ENCODE measurements at places on chromosomes 16 and 17.
A peak's percentile ranks its signal among the peaks of the same experiment; 100 is the strongest.

DNA sequence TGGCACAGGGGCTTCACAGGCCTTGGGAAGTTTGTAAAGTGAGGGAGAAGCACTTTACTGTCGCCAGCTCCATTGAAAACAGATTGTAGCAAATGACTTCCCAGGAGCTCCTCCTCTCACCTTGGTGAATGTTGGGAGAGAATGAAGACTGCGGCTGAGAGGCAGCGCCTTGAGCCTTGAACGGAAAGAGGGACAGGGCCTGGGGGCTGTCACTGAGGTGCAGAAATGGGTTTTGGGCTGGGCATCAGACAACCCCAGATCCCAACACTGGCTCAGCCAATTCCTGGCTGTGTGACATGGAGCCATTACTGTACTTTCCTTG lies 603 bp upstream of the MRTFB start:
- DNase-seq: no peak

DNA sequence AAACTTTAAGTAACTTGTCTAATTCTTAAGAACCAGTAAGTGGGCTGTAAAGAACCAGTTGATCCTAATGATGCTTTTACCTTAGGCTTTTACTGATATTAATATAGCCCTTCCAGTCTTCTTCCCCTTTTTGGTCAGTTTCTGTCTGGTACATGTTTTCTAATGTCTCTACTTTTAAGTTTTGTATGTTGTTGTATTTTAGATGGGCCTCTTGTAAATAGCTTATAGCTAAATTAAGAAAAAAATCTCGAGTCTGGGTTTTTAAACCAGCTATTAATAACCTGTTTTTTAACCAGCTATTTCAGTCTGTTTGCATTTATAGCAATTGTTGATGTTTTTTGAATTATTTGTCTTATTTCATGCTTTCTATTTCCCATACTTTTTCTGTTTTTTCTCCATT lies 79.0 kb downstream of the PITPNC1 start:
- DNase-seq: no peak

GRCh38 chr16:2194166-2194834 lies 2.1 kb downstream of the CASKIN1 start:
- peak; percentile 49 for DNase-seq

DNA sequence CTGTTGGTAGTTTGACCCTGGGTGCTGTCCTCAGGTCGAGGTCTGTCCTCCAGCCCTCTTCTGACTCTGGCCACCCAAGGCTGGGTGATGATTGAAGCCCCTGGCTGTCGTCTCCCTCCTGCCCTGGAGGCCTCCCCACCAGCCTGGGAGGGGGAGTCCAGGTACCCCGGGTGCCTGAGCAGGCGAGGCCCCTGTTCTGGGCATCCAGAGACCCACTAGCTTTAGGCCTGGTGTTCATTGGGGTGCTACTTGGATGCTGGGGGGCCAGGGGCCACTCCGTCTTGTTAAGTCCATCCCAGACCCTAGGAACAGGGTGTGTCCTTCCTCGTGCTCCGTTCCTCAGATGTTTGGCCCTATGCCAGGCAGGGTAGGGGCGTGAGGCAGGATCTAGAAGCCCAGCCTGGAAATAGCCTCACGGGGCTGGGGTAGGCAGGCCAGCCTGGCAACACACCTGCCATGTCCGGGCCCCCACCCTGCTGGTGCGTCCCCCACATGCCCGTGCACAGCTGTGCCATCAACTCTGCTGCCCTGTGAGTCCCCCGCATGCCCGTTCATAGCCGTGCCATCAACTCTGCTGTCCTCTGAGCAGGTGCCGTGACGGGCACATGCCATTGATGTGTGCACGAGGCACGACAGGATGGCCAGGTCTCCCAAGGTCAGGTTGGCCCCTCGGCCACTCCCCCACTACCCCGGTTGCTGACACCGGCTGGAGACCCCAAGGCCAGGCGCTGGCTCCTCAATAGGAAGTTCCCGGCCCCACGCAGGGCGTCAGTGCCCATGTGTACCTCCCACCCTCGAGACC lies 36.9 kb downstream of the GINS2 start:
- DNase-seq: no peak

- DNase-seq: no peak
Measured at GRCh38 chr17:72244494-72244893, 123.7 kb downstream of the SOX9 start.

DNA sequence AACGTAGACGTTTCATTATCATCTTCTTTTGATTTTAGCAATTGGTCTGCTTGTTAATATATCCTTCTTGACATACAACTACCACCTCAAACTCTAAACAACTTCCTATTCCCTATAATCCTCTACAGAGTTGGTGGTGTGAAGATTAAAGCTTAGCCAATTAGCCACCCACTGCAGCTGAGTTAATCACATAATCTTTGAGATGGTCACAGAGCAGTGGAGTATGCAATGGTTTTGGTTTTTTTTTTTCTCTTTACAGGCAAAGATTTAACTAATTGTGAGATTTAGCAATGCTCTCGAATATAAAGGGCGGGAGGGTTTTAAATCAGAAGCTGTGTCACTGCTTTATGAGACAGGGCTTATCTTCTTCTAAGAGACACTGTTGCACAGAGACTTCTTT lies 37.0 kb downstream of the STX8 start:
- DNase-seq: no peak

DNA sequence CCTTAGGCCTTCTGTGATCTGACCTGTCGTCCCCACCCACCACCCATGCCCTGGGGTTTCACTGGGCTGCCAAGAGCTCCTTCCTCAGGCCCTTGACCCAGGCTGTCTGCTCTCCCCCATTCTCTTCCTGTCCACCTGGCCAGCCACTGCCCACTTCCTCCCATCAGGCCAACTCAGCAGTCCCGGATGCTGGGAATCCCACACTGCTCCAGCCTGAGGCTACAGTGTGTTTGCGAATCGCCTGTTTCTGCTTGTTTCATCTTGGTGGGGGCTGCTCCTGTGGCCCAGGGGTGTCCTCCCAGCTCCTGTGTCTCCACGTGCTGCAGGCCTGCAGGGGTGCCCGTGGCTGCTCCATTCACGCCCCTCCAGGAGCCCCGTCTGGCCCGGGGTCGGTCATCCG lies 839 bp upstream of the METRN start:
- no peak for DNase-seq

DNA sequence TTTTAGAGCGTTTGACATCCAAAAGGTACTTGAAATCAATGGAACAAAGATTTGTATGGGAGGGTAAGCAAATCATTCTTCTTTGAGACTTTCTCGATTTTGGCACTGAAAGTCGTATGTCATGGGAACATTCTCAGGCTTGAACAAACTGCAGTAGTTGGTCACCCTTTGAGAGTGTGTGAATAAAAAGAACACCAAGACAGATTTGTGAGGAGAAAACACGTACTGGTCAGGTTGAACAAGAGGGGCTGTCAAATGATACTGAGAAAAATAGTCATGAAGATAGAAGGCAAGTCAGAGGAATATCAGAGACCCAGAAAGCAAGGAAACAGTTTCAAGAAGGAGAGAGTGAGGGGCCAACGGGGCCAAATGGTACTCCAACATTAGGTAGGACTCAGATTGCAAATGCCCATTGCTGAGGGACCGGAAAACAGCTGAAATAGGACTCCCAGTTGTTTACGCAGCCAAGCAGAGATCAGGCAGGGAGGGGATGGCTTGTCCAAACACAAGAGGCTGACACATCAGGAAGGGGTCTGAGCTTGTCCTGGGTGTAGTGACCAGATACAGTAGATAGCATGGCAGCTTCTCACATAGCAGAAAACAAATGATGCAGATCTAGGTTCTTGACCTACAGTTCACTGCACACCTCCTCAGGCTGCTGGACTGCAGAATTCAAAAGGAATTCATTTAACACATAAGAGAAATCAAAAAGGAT lies 74.5 kb upstream of the MYOCD start:
- DNase-seq: no peak

- DNase-seq: no peak
Measured at GRCh38 chr17:60305141-60305540, 86.8 kb downstream of the USP32 start.

- no peak for DNase-seq
Measured at GRCh38 chr16:11445486-11445885, 100.2 kb downstream of the RMI2 start.

- DNase-seq: no peak
Measured at GRCh38 chr17:81129289-81129688, 36.0 kb upstream of the PVALEF start.

DNA sequence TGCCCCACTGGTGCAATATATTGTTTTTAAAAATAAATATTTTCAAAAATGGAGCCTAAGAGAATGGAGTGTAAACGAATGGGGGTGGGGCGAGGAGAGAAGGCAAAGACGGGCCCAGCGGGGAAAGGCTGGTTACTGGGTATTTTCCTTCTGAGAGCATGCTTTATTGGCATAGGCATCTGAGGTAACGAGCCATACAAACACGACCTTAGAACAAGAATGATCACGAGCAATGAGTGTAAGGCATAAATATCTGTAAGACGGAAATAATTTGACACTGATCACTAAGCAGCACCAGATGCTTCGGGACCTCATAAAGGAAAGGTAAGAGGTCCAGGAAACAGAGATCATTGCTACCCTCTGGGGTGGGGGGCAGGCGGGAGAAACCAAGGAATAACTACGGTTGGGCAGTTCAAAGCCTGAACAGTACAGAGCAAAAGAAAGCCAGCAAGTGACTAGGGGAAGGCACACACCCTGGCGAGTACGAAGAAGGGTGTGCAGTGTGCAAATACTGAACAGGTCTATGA lies 959 bp downstream of the SSH2 start:
- DNase-seq: no peak
